ENCODE measurements at places on chromosomes 11 and 22.

DNA sequence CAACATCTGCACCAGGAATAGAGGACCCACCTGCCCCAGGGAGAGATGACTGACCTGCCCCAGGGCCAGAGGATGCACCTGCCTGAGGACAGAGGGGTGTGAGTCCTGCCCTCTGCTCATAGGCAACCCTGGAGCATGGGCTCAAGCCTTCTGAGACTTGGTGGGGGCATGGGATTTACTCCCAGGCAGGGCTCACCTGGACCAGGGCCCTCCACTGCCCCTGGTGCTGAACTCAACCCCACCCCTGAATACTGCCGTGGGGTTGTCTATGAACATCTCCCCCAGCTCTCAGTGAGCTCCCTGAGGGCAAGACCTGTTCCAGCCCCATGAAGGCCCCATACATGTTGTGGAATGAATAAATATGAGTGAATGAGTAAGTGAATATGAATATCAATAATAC lies 33.8 kb upstream of the MUC5AC start:
- no peak for DNase-seq

GRCh38 chr11:10348650-10349280 lies 43.9 kb downstream of the ADM start:
- DNase-seq = no peak

DNA sequence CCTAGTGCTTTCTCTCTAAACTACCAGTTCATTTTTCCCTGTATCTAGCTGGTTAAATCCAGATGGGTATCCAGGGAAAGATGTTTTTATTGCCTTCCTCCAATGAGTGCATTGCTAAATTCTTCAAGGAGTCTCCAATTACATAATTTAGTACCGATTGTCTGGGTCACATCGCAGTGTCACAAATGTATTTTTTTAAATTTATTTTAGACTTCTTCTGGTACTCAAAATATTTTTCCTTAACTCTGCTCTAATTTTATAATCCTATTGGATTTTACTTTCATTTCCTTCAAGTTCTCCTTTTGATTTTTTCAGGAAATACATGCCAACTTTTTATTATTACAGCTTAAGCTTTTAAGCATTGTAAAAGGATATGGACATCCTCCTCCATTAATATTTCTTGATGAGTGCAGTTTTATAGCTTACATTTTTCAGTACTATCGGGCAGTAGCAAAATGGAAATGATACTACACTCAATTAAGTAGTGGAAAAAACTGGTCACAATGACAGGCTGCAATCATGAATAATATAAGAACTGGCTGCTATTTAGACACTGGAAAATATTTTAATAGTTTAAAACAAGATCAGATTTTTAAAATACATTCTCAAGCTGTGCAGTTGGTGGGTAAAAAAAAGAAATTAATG lies 20.3 kb downstream of the BBOX1 start:
- no peak for DNase-seq

- no peak for DNase-seq
Measured at GRCh38 chr11:111524056-111524455, 9.5 kb downstream of the HOATZ start.

GRCh38 chr11:19604679-19605375 lies 107.8 kb upstream of the NAV2 start:
- DNase-seq = no peak

DNA sequence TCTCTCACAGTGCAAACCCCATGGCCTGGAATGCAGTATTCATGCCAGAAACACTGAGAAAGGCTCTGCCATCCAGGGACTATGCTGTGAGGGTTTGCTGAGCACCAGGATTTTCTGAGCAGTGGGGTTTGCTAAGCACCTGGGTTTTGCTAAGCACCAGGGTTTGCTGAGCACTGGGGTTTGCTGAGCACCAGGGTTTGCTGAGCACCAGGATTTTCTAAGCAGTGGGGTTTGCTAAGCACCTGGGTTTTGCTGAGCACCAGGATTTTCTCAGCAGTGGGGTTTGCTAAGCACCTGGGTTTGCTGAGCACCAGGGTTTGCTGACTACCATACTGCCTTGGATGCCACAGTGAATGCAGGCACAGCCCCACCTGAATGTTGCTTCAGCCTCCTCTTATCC lies 48.3 kb upstream of the SMIM38 start:
- no peak for DNase-seq

GRCh38 chr11:11409901-11410300 lies 56.9 kb upstream of the CSNK2A3 start:
- no peak for DNase-seq

DNA sequence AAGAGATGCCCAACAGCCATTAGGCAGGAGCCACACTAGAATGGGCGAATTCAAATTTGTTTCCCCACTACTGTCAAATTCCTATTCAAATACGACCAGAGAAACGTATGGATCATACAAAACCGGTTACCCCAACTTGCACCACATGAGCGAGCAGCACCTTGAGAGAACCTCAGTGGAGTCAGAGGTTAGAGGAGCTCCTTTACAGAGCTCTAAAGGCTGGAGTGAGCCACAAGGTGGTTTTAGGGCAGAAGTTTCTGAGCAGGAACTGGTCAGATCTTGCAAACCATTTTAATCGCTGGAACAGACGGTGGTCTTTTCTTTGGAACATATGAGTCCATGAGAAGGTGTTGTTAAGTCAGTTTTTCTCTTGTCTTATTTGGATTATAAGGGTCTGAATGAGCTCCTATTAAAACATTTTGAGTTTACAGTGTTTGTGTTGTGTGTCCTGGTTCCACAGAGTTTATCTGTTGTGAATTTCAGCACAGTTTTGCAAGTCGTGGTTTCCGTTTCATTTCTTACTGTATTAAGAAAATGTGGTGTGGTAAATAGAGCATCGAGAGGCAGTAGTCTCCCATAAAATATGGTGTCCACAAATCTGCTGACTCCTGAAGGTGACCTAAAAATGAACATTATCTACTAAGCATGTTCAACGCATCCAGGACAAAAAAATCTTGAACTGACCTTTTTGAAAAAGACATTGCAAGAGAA lies 471.7 kb downstream of the NTM start:
- no peak for DNase-seq

GRCh38 chr11:67095214-67095507 lies 23.9 kb upstream of the KDM2A start:
- no peak for DNase-seq

DNA sequence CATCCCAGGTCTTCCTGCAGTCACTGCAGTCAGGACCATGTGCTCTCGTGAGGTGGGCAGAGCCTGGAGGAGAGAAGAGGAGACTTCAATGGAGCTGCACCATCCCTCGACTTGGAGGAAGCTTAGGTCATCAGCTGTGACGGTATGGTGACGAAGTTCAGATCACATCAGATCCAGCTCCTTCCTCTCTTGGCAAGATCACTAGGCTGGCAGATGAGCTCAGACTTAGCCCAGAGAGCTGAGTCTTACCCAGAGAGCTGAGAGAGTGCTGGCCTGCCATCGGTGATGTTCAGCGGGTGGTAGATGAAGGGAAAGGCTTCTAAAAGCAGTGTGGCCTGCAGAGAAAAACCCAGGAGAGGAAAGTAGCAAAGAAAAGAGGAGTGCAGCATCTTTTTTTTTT lies 1.8 kb upstream of the SLC15A3 start:
- no peak for DNase-seq

DNA sequence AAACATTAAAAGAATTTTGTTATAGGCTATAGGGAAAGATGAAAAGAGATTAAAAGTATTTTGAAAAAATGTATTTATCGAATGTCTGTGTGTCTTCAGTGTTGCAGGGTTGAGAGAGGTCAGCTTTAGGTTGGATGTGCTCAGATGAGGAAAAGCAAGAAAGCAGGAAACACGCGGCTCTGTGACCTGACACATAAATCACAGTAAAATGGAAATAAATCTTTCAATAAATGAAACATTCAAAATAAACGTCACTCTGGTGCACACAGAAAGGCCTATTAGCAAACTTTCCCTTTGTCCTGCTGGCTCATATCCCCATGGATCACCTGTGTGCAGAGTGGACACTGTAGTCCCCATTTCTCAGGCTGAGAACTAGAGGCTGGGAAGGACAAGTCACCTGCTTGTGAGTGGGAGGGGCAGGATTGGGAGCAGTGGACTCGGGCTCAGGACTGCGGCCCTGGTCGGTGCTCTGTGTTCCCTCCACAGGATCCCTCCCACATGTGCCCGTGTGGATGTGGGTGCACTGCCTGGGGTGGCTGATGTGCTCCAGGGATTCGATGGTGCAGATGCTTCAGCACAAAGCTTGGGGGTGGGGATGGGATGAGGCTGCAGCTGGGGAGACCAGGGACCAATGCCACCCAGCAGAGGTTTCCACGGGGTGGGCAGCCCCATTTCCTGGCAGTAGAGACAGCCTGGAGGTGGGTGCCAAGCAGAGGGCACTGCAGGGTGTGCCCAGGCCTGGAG lies 96.0 kb upstream of the IGLL5 start:
- DNase-seq = no peak

DNA sequence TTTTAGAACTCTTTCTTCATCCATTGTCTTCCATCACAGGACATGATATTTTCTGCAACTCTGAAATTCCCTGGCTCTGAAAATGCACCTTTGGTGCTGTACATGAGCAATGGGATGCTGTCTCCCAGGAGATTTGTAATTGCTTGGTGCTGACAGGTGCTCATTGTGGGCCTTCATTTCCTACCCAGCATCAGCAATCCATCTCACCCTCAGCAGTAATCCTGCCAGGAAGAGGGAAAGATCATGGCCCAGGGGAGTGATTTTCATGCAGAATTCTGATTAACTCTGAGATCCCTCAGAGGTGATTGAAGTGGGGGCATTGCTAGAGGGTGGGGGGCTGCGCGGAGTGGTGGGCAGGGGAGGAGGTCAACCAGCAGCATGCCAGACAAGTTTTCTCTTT lies 651.7 kb downstream of the NELL1 start:
- peak; percentile 87 for DNase-seq

DNA sequence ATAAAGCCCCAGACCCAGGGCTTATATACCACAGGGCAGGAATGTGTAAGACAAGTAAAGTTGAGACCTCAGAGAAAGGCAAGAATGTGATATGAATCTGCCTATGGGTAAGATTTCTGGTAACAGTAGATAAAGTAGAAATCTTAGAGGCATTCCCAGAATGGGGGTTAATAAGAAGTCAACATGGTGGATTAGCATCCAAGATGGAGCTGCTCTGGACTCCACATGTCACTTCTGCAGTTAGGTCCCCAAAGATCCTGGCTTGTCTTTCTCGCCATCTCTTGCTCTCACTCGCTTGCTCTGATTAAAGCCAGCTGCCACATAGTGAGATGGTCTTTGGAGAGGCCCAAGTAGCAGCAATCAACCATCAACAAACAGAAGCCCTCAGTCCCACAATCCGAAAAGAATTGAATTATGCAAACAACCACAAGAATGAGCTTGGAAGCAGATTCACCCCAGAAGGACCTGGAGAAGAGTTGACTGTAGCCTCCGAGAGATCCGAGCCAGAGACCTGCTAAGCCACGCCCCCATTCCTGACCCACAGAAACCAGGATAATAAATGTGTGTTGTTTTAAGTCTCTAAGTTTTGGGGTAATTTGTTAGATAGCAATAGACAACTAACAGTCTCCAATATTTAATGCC lies 5.4 kb upstream of the C11orf86 start:
- peak; percentile 70 for DNase-seq

DNA sequence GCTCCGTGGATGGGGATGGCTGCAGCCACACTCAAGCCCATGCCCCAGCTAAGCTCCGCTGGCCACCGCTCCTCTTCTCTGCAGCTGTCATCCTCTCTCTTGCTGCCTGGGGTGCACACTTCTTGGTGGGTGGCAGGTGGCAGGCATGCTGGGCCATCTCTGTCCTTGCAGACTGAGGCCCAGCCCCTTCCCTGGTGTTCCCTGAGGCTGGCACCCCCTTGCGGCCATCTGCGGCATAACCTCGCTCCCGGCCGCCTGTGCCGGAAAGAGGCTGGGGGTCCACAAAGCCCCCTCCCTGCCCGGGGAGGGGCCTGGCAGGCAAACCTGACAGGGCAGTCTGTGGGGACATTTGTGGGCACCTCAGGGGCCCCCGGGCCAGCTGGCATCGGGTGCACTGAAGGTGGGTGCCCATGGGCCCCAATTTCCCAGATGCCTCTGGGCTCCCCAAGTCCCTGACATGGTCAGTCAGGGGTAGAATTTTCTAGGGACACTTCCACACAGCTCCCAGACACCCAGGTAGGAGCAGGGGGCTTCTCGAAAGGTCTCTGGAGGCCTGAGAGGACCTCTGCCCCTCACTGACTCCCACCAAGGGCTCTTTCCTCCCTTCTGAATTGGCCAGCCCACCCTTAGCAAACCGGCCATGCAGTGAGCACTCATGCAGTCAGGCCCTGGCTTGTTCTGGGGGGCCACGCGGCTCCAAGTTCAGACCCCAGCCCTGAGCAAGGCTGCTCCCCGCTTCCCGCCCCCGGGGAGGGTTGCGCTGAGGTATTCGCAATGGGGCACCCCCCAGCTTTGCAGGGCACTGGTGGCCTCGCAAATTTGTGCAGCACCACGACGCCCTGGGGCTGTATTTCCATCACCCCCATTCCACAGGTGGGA lies 23.5 kb upstream of the TH start:
- DNase-seq = peak; percentile 77

DNA sequence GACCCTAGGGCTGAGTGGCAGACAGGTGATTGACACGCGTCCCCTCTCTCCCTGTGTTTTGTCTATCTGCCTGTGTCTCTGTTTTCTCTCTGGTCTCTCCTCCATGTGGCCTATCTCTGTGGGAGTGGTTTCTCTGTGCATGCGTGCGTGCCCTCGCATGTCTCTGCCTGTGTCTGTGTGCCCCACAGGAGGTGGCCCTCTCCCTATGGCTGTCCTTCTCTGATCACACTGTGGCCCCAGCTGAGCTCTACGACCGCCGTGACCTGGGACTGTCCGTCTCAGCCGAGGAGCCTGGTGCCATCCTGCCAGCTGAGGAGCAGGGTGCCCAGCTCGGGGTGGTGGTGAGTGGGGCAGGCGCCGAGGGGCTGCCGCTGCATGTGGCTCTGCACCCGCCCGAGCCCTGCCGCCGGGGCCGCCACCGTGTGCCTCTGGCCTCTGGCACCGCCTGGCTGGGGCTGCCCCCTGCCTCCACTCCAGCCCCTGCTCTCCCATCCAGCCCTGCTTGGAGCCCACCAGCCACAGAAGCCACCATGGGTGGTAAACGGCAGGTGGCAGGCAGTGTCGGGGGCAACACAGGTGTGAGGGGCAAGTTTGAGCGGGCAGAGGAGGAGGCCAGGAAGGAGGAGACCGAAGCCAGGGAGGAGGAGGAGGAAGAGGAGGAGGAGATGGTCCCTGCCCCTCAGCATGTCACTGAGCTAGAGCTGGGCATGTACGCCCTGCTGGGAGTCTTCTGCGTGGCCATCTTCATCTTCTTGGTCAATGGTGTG lies 11.6 kb downstream of the TMEM132A start:
- DNase-seq = no peak
